ENCODE measurements at places on chromosomes 2 and 18.

GRCh38 chr2:195535911-195536522 lies 121.0 kb upstream of the SLC39A10 start:
- no peak for DNase-seq

GRCh38 chr2:240972636-240973521 lies 25.5 kb upstream of the SNED1 start:
- no peak for DNase-seq

DNA sequence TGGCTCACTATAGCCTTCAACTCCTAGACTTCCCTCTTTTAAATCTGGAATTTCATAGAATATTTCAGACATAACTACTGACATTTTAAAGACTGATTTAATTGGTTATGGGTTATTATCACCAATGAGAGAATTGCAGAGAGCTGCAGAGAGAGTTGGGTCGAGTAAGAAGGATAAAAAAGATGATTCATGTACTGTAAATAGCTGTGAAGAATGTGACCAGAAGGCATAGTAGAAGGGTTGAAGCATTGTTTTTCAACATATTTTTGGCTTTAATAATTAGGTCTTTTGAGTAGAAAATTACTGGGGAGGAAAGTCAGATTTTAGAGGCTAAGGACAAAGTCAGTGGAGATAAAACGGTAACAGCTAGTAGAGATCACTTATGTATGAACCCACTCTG lies 503.2 kb upstream of the SLC8A1 start:
- DNase-seq, result no peak

DNA sequence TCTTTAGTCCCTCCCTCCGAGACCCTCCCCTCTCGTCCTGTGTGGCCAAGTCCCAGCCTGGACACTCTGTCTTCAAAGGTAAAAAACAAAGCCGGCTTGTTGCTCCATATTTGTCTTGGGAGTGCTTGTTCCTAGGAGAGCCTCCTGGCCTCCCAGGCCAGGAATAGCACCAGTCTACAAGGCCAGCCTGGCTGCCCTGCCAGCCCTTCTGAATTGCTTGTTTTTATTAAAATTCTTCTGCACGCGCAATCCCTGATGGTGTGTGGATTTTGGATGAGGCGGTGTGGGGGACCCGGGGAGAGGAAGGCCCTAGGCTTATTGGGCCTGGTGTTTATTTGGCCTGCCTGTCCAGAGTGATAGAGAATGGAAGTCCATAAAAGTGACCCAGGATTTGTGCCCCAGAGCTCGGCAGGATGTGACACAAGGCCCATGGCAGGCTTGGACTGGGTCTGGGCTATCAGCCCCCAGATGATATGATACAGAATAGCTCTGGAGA lies 297.3 kb downstream of the CYP26B1 start:
- no peak for DNase-seq

GRCh38 chr2:229701716-229702115 lies 12.6 kb downstream of the DNER start:
- DNase-seq, result no peak

- DNase-seq, result no peak
These were observed 333.3 kb downstream of the PLCL1 start for GRCh38 chr2:198137733-198138132.

DNA sequence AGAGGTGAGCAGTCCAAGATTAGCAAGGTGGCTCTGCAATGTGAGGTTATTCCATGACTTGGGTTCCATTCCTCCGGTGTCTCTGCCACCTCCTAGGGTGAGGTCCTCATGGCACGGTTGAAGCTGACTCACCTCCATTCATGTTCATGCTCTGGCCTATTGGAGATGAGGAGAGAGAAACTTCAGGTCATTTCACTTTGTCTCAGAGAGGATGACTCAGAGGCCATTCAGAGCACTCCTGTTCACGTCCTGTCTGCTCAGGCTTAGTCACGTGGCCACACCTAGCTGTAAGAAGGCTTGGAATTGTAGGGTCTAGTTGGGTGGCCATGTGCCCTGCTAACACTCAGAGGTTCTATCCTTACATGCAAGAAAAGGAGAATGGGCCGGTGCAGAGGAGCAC lies 67.5 kb upstream of the MBOAT2 start:
- no peak for DNase-seq

DNA sequence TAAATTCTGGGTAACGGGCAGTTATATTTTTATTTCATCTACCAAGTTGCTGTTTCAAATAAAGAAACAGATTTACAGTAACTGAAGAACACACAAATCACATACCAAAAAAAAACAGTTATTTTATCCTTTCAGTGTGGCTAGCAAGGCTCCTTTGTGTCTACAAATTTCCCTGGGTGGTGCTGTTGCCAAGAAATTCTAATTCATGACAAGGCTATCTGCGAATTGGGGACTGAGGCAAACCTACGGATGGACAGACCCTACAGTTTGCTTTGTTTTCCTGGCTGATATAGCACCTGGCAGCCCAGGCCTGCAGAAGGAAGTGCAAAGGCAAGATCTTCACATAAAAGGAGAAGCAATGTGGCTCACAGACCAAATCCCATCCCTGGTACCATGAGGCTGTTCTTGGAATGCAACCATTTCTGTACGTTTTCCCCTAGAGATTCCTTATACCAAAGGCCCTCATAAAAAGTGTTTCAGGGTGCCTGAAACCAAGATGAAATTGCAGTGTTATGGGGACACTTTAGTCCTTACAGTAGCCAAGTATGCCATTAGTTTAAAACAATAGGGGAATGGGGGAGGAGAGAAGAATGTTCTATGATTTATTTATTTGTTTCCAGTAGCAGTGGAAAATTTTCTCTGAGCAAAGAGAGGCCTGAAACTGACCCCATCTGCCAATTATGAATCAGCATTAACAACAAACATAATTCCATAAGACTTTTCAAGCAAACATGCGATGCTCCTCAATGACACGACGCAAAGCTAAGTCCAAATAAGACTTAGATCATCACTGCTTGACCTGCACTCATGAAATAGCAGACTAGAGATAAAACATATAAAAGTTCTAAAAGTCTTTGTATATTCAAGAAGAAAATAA lies 4.3 kb downstream of the KLF7 start:
- no peak for DNase-seq

DNA sequence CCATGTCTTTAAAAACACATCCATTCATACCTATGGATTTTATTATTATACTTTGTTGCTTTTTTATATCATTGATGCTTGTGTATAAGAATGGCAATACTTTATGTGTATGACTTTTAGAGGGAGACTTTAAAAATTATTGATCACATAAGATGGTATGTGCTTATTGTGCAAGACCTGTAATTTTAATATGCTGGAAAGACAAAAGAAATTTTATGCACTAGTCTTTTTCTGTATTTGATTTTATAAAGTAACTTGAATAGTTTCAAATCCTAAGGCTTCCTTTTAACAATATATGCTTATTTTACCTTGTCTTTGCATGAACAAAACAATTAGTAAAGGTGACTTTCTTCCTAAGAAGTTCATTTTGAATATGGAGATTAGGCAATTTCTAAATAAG lies 226.4 kb downstream of the PARD3B start:
- no peak for DNase-seq

DNA sequence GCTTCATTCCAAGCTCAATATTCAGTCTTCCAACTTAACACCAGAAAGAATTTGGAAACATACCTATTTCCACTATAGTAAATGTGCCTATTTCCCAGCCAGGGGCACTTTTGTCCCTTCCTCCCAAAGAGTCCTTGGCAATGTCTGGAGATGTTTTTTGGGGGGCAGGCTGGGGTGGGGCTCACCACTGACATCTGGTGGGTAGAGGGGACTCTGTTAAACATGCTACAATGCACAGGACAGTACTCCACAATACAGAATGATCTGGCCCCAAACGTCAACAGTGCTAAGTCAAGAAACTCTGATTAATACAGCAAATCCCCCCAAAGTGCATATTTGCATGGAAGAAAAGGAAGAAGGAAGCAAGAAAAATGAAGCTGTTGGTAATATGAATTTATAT lies 61.7 kb downstream of the SMIM21 start:
- no peak for DNase-seq

DNA sequence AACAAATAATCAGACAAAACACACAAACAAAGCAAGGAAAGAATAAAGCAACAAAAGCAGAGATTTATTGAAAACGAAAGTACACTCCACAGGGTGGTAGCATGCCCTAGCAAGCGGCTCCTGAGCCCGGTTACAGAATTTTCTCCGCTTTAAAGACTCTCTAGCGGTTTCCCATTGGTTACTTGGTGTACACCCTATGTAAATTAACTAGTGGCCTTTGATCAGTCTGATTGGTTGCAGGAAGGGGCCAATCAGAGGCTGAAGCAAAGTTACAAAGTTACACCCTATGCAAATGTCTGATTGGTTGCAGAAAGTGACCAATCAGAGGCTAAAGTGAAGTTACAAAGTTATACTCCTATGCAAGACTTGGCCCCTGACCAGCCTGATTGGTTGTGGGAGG lies 242.9 kb downstream of the LDLRAD4 start:
- DNase-seq, result no peak

DNA sequence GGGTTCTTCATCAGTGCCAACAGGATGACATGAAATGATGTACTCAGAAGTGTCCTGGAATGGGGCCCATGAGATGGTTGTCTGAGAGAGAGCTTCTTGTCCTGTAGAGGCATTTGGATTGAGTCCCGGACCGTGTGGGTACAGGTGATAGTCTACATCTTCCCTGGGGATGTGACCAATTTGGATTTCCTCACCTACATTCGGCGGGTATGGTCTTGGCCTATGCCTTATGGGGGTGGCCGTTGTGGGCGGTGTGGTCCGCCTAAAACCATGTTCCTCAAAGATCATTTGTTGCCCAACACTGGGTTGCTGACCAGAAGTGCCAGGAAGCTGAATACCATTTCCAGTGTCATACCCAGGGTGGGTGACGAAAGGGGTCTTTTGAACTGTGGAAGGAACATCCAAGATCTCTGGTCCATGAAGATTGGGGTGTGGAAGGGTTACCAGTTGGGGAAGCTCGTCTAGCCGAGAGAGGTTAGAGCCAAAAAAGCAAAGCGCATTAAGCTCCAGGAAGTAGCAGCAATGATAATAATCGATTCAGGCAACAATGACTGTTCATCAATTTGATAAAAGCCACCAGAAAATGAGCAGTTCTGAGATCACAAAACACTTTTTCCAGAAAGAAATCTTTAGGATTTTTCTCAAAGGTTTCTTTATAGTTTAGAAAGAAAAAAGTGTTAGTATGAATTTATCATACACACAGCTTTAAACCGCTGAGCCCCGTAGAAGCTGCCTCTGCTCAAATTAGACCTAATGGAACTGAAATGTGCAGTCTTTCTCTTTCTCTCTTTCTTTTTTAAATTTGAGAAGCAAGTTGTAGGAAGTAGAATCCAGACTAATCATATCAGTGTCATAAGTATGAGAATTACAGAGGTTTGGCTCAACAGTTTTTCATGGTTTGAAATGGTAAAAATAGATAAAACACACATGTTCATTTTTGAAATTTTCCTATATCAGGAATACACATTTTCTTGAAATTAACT lies 60.3 kb downstream of the ATIC start:
- no peak for DNase-seq

DNA sequence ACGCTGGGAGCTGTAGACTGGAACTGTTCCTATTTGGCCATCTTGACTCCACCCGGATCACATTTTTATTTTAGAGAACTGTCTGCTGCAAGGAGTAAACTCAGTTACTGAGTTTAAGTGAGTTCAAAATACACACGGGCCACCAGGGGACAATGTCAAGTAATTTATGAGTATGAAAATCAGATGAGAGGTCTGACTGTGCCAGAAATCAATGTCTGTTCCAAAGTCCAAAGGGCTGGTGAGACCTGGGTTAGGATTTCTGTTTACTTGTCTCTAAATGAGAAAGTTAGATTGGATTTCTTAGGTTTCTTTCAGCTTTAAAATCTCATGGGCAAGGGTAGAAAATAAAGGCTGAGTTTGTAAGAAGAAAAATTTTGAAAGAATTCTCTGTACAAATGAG lies 465.8 kb upstream of the MEIS1 start:
- no peak for DNase-seq

DNA sequence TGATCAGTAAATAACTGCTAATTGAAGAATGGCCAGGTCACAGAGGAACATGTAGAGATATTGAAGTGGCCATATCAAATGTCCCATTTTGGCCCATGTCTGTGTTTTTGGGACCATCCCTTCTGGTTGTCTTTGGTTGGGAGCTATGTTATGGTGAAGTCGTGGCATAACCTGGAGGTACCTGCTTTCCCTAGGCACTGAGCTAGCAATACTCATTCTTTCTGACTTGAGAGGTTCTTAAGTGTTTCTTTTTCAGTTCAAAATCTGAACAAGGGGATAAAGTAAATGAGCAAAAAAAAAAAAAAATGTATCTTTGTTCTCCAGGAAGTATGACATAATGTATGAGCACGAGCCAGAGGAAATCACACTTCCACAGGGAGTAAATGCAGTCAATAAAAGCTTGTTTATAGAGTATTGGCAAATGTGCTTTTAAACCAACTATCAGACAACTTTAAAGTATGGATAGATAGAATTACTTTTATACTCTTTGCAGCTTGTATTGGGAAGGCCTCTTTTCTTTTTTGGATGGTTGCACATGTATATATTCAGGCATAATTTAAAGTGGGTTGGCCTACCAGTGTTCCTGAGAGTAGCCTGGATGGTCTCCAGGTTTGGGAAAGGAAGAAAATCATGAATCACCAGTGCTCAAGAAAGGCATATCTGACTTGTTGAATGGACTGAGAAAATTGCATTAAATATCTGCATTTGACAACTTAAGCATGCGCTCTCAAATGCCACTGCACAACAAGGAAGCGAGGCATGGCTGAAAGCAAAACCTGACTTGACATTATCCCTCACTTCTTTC lies 125.0 kb downstream of the SPHKAP start:
- no peak for DNase-seq

DNA sequence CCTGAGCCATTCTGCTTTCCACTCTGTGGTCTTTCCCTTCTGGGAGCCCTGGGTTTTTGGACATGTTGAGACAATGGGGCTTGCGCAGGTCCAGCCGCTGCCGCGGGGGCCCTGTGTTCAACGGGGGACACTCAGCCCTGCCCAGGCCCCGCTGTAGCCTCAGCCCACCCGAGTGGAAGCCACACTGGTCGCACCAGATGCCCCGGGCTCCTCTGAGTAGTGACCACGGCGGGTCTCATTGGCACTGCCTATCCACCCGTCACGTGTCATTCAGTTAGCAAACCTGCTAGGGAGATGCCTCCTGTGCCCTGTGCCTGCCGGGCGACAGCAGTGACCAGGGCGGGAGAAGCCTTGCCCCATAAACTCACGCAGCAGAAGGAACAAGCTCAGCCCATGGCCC lies 19.1 kb downstream of the D2HGDH start:
- no peak for DNase-seq

- no peak for DNase-seq
These were observed 81.9 kb upstream of the CHRNA1 start for GRCh38 chr2:174846218-174846617.
